Left ventricle myocardium inferior (tissue), 1 donor: ENCODE measurements at places on chromosomes 1 and 21. TPM values are rescaled to one million over a fixed set of nuclear protein-coding genes. Genes with fewer than 3 reads are reported as not detected.

DNA sequence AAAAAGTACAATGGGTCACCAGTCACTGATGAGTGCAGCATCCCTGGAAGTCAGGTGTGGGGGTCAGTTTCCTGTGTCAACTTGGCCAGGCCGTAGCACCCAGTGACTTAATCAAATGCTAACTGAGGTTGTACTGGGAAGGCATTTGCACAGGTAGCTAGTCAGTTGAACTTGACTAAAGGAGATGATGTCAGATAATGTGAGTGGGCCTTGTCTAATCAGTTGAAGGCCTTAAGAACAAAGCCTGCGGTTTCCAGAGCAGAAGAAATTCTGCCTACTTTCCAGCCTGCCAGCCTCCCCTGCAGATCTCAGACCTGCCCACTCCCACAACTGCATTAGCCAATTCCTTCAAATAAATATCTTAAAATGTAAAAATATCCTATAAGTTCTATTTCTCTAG, 57.1 kb downstream of the ERG start:
- no peak for DNase-seq

- no peak for DNase-seq
Measured at GRCh38 chr1:15339570-15339969, 70.1 kb upstream of the EFHD2 start.

- no peak for DNase-seq
Measured at GRCh38 chr1:50710099-50710498, 250.0 kb downstream of the FAF1 start.

Gene ADAMTS4
- total RNA-seq: 14.1 TPM

DNA sequence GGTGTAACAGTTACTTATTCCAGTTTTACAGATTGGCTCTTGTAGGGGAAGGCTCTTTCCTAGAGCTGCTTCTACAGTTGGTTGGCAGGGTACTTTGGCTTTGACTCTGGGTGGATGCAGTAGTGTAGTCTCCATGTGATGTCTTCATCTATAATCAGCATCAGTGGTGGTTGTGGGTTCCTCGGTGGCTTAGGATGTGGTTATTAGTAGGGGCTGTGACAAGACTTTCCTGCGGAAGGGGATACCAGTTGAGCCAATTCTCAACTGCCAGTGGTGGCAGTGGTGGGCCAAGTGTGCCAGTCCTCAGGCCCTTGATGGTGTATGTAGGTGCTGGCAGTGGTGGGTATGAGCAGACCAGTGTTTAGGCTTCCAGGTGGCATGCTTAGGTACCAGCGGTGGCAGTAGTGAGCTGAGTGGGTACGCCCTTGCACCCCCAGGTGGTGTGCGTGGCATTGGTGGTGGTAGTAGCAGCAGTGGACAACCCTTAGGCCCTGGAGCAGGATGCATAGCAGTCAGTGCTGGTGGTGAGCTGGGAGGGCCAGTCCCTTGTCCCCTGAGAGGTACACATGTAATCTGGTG, 27.2 kb upstream of the KLF18 start:
- DNase-seq: no peak

DNA sequence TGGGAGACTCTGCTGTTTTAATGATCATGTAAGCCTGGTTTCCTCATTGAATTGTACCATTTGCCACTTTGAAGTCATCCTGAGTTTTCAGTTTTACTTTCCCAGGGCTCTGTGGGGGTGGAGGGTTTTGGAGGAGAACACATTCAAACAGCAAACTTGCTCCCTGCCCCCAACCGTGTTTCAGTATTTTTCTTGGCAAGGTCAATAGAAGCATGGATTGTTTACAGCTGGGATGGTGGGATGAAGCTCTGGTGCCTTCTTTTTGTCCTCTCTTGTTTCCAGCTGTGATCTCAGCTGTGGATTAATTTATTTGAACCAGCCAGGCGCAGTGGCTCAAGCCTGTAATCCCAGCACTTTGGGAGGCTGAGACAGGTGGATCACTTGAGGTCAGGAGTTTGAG, 54.3 kb upstream of the SERBP1 start:
- no peak for DNase-seq
